ENCODE measurements at places on chromosomes 6 and 20.

- no peak for DNase-seq
These were observed 3.4 kb downstream of the LINC00237 start for GRCh38 chr20:21102603-21103311.

- DNase-seq = no peak
These were observed 126.9 kb upstream of the SCGN start for GRCh38 chr6:25525078-25525477.

- DNase-seq = no peak
These were observed 29.7 kb downstream of the GJA1 start for GRCh38 chr6:121465101-121465500.

- no peak for DNase-seq
These were observed 383.5 kb downstream of the PRKN start for GRCh38 chr6:162343936-162344645.

DNA sequence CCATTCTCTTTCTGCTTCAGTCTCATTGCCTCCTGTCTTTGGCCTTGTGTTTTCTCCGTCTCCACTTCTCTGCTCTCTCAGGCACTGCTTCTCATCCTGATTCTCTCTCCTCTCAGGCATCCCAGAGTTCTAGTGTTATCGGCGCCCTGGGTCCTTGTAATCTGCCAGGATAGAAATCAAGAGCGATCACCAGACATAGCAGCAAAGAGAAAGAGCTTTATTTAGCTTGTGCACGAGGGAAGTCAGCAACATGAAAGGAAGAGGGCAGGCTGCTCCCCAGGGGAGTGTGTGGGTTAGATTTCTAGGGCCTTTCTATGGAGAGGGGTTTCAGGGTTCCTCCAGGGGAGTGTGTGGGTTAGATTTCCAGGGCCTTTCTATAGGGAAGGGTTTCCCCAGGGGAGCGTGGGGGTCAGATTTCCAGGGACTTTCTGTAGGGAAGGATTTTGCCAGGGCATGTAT is 32.5 kb downstream of the SUN5 start:
- DNase-seq = no peak

- no peak for DNase-seq
These were observed 13.3 kb downstream of the DUSP22 start for GRCh38 chr6:305371-306206.

All from stimulated activated CD8-positive, alpha-beta memory T cell treated with anti-CD3 and anti-CD28 coated beads, Interleukin-12 subunit alpha, Interleukin-12 subunit beta, amount 100 ng/mL, for 4 hours (primary cell).